ENCODE measurements at places on chromosomes 4 and X.

DNA sequence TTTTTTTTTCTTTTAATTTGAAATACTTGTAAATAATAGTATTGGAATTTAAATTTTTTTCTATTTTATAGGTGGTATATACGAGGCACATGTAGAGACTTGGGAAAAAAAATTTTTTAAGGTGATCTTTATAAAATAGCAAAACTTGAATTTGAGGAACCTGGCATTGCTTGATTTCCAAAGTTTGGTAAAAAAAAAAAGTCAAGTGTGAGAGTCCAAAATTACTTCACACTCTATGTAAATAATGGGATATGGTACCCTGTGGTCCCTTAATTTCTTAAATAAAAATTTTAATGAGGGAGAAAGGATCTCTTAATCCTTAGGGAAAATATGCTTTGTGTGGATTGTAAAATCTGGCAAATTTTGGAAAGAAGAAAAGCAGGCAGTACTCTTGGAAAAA, 19.0 kb downstream of the SPRY1 start:
- DNase-seq: no peak

GRCh38 chr4:43049326-43049725, 156.8 kb downstream of the GRXCR1 start:
- no peak for DNase-seq

DNA sequence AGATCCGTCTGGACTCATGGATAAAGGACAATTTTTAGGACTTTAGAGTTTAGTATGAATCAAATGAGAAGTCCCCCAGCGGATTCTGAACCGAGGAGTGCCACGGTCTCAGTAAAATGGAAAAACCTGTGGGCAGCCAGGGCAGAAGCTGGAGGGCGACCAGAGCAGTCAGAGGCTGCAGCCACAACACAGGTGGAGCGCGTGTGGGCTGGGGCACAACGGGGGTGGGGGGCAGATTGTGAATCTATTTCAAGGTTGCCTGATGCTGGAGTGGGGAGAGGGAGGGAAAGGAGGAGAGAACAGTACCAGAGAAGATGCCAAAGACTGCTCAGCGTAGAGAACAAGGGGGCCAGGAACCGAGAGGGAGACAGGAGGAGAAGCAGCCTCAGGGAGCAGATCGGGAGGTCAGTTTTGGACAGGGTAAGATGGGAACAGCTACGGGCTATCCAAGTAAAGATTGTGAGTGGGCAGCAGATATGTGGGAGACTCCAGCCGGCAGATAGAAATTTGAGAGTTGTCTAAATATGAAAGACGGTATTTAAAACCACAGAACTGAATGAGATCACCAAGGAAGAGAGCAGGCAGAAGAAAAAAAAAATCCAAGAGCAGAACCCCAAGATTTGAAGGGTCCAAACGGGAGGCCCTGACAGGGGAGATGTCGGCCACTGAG, 9.5 kb downstream of the FAT1 start:
- DNase-seq: no peak

DNA sequence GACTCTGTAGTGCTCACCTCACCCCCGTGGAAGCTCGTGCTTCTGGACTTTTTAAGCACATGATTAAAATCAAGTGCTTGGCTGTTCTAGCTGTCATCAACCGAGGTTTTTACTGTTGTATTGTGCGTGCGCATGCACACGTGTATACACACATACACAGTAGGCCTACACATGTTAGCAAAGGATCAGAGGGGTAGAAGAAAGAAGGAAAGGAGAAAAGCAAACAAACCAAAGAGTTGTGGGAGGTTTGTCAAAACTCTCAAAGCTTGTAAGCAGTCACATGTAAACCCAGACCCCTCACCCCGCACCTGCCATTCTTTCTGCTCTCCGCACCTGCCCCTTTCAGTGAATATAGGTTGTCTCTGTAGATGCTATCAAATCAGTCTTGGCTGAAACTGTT, 311.8 kb downstream of the HS3ST1 start:
- DNase-seq: no peak

GRCh38 chr4:156495091-156495490, 476.5 kb downstream of the PDGFC start:
- DNase-seq: no peak

DNA sequence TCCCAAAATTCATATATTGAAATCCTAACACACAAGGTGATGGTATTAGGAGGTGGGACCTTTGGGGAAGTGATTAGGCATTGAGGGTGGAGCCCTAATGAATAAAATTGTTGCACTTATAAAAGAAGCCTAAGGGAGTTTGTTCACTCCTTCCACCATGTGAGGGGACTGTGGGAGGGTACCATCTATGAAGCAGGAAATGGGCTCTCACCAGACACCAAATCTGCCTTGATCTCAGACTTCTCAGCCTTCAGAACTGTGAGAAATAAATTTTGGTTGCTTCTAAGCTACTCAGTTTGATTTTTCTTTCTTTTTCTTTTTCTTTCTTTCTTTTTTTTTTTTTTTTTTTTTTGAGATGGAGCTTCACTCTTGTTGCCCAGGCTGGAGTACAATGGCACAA, 116.2 kb upstream of the GPC3 start:
- DNase-seq: no peak

GRCh38 chr4:73528171-73528570, 46.6 kb downstream of the AFM start:
- no peak for DNase-seq

- no peak for DNase-seq
These were observed 51.6 kb downstream of the WDFY3 start for GRCh38 chr4:84914686-84915395.

- DNase-seq: no peak
These were observed 18.3 kb upstream of the RPS6KA3 start for GRCh38 chrX:20284992-20285391.

DNA sequence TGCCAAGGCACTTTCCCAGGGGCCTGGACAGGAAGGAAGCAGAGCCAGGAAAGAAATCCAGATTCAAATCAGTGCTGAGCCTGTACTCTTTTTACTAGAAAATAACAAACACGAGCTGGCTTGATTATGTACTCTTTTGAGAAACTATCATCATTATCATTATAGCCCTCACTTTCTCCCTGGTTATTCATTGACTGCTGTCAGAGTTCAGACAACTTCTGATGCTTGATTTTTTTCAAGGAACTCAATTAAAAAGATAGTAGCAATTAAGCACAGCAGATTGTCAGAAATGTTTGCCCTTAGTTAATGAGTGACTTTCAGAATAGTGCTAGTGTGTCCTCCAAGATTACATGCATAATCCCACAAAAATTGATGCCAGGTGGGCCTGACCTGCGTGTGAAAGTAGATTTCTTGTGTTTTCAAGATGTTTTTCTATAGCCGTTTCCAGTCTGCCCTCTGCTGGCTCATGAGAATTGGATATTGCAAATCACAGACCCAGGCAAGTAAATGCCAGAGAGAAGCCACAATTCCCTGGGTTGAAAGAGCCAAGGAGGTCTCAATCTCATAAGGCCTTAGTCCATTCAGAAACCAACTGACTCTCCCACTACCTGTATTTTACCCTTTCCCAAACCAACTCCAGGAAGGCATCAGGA, 14.3 kb upstream of the PNPLA4 start:
- DNase-seq: no peak

- DNase-seq: no peak
These were observed 1722.2 kb upstream of the AGA start for GRCh38 chr4:179164267-179164999.

DNA sequence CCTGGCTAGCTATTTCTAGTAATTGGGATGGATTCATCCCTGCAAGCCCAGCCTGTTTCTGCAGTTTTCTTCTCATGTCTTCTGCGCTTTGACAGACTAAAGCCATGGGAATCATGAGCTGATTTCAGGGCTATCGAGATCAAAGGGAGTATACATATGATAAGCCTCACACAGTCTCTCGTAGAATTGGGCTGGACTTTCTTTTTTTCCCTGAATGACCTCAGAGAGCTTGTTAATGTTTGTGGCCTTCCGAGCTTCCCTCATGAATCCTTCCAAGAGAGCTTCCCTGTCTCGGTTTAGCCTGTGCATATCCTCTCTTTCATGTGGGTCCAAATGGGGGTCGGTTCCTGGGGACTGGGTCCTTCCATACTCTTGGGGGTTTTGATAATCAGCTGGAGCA, 130.3 kb downstream of the ADRA2C start:
- DNase-seq: no peak

DNA sequence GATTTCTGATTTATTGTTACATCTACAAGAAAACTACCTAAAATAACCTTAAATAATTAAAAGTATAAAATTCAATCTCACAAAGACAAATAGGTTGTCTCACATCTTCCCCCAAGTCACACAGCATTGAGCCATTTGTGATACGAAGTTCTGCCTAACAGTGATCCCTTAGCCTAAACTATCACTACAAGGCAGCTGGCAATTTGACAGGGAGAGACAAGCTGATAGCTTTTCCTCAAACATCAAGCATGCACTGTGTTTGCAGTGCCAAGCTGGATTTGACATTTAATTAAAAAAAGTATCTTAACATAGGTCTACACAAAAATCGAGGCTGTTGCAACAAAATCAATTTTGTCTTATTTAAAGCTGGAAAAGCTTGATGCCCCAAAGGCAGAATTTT, 464.7 kb upstream of the TRAM1L1 start:
- DNase-seq: no peak

DNA sequence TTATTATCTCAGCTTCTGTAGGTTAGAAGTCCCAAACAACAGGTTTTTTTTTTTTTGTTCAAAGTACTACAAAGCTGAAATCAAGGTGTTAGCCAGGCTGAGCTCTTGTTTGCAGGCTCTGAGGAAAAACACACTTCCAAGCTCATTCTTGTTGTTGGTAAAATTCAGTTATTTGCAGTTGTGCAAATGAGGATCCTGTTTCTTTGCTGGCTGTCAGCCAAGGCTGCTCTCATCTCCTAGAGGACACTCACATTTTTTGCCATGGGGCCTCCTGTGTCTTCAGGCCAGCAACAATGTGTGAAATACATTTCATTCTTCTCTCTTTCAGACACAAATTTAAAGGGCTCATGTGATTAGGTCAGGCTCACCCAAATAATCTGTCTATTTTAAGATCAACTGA, 60.3 kb upstream of the HSD17B10 start:
- DNase-seq: no peak

DNA sequence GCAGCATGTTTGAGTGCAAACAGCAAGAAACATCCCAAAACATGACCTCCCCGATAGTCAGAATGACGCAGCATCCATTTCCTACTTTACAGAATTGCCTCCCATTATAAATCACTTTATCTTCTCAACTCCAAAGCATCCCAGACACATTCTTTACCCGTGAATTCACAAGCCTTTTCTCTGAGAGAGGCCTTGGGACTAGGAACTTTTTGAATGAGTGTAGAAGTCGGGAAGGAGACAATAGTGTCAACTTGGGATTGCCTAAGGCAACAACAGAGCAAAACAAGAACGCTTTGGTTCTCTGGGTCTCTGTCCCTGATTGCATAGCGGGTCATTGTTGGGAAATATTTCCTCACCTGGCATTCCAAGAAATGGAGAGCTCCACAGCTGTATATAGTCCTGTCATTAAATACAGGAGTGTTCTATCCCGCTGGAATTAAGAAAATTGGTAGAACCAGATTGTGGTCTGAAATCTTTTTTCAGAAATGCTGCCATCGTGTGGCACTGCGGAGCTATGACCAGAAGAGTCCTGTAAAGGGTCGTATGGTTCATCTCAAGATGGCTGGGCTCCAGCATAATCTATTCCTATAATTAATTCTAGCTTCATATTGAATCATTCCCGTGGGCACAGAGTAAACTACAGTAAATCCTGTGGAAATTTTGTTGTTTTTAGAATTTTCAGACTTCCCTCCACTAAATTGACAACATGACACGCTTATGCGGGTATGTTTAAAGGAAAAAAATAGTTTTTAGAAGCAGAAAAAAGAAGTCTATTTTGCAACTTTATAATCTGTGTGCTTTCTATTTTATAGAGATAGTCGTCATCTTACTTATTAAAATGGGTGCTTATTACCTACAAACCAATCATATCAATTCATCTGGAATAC, 2.0 kb upstream of the SPP1 start:
- DNase-seq: peak; percentile 51

GRCh38 chr4:340011-340410, 2.4 kb downstream of the ZNF141 start:
- DNase-seq: no peak

DNA sequence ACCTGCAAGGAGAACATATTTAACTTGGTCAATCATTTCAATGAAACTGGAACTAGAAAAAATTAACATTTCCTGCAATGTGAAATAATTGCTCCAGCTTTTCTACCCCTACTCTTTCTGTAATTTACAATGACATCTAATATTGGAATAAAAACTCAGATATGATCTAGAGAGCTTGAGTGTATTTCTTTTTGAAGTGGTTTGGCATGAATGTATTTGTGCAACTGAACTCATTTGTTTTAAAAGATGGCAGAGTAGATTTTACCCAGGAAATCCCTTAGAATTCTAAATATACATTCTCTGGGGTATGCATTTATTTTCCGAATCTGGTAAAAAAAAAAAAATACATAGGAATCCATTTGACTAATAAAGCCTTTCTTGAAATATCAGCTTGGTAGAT, 21.5 kb upstream of the GATB start:
- DNase-seq: no peak

- DNase-seq: no peak
These were observed 109.0 kb downstream of the ANXA3 start for GRCh38 chr4:78660559-78660958.

- DNase-seq: no peak
These were observed 59.8 kb upstream of the RELL1 start for GRCh38 chr4:37745946-37746345.

- no peak for DNase-seq
These were observed 240.3 kb upstream of the TAPT1 start for GRCh38 chr4:16466581-16466980.

GRCh38 chr4:127212701-127213100, 420.1 kb upstream of the INTU start:
- no peak for DNase-seq

DNA sequence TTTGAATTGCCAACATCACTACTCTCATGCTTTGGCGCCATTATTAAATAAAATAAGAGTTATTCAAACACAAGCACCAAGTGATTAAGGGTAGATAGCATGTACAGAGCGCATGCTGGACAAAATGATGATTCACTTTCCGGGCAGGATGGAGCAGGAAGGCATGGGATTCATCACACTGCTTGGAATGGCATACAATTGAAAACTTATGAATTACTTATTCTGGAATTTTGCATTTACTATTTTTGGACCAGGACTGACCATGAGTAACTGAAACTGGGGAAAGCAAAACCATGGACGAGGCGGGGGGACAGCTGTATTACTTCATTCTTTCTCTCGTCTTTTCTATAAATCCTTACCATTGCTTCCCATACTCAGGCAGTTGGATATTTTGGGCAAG, 28.5 kb upstream of the FGF5 start:
- DNase-seq: no peak

DNA sequence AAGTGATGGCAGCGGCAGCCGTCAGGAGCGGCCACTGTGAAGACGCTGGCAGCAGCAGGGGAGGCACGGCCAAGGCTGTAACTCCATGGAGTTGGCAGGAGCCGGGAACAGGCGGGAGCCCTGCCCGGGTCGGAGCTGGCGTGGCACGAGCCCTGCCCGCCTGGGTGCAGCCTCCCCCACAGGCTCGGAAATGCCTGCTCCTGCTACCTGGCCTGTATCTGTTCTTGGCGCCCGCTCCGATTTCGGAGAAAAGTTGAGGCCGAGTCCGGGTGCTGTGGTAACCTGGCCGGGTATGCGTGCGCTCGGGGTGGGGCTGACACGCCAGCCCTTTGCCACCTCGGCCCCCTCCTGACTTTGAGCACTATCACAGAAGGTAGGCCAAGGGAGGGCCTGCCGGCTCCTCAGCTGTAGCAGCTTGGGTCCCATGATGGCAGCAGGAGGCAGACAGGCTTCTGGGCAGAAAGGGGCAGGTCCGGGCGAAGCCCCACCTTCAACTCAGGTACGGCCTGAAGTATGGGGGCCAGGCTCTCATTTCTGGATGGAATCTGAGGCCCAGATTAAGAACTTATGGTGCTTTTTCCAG, 51.2 kb upstream of the SHISA3 start:
- no peak for DNase-seq

- no peak for DNase-seq
These were observed 146.2 kb downstream of the GATB start for GRCh38 chr4:151614561-151614960.

Measured in substantia nigra (tissue), 51 donors.